ENCODE measurements at places on chromosomes 5 and 9.
A peak's percentile ranks its signal among the peaks of the same experiment; 100 is the strongest.

DNA sequence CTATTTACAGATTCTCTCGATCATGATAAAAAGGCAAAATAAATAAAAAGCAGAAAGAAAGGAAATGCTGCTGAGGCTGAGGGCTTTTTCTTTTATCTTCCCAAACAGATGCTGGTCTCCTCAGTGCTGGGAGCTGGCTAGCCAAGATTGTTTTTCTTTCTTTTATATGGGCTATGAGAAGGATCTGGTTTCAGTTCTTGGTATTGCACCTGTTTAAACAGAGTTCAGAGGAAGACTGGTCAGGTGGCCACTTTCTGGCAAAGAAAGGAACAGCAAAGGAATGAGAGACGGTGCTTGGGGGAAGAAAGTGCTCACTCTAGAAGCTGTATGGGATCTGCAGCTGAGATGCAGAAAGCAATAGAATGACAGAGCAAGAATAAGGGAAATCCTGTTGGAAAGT, 88.9 kb downstream of the SLF1 start:
- no peak for DNase-seq

GRCh38 chr9:34250721-34251120, 71.9 kb downstream of the UBAP1 start:
- no peak for DNase-seq

DNA sequence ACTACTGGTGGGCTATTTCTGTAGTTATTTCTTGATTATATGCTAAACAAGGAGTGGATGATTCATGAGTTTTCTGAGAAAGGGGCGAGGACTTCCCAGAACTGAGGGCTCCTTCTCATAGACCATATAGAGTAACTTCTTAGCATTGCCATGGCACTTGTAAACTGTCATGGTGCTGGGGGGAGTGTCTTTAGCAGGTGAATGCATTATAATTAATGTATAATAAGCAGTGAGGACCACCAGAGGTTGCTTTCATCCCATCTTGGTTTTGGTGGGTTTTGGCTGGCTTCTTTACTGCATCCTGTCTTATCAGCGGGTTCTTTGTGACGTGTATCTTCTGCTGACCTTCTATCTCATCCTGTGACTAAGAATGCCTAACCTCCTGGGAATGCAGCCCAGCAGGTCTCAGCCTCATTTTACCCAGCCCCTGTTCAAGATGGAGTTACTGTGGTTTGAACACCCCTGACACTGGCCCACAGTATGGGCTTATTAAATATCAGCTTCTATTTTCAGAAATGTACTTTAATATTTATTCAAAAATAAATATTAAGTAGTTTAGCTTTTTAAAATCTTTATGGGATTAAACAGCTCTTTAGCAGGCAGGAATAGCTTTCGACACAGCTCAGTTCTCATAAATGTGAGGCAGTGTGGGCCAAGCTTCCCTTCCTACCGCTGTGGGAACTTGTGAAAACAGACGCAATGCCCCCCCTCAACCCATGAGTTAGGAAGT, 44.4 kb downstream of the GALNT12 start:
- no peak for DNase-seq

DNA sequence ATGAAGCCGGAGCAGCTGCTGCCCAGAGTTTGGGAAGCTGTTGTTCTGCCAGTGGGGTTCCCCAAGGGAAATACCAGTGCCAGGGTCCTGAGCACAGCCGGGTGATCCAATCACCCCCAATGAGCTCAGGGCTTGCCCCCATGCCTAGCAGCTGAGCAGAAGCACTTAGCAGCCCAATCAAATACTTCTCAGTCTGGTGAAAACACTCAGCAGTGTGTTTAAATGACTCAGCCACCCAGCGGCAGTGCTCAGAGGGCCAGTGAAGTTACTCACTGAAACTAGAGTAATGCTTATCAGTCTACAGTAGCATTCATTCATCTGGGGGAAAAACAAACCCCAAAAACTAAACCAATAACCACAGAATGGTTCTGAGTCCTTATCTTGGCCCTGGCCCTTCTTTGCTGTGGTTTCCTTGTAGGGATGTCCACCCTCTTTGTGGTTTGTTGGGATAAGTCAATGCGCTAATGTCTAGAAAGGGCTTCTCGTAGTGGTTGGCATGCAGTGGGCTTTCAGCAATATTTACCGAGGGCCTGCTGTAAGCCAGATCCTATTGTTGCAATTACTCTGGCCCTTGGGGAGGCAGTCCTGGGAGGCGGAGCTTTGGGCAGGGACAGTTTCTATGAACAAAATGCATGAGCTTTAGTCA, 43.1 kb downstream of the LHX2 start:
- no peak for DNase-seq

- DNase-seq, result no peak
Measured at GRCh38 chr5:126814721-126815404, 37.9 kb downstream of the LMNB1 start.

DNA sequence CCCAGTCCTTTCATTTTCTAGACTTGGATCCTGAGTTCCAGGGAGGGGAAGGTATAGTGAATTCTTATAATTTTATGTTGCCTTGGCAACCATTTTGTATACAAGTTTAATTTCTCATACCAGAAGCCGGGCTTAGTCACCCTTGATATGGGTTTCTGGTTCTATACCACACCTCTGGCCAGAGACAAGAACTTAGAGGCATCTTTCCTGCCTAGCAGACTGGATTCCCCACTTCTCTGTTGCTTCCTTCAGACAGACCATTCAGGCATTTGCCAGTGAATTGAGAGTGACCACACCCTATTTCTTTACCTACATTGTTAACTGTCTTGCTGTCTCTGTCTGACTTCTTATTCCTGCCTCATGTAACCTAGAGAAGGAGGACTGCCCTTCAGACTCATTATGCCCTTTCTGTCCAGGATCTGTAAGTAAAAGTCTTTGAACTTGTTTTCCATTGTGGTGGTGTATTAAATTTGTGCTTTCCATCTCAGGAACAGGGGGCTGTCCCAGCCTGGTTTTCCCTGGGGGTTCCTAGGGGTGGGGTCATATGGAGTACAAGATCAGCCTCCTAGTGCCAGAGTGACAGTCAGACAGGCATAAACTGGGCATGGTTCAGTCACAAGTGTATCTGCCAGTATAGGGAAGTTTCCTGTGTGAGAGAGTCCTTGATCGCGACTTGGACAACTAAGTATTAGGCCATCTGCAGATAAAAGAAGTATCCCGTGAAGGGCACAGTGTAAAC, 27.4 kb downstream of the TNFSF8 start:
- DNase-seq, result no peak

GRCh38 chr5:54455413-54456157, at the start of gene HSPB3:
HSPB3 (plus strand) TSS chr5:54455699; CDS start chr5:54455790, 91 bp downstream.
- no peak for DNase-seq

GRCh38 chr5:135491552-135492318, 39.6 kb upstream of the TIFAB start:
- no peak for DNase-seq

DNA sequence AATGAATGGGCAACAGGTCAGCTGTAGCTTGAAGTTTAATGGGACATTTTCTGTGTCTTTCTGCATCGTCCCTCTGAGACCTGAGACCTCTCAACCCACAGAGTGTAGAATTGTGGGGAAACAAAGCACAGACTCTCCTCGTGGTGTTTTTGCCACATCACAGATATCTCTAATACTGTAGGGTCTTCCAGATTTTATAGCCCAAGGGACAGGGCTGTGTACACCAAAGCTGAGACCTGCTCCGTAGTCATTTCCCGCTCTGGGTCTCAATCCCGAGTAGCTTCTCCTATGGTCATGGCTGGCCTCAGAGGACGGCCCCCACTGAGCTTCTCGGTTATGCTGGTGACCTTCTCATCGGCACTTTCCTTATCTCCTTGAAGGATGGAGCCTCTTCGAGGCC, 14.9 kb upstream of the CLK4 start:
- DNase-seq, result no peak

GRCh38 chr5:110686270-110686669, 40.2 kb downstream of the TMEM232 start:
- no peak for DNase-seq

DNA sequence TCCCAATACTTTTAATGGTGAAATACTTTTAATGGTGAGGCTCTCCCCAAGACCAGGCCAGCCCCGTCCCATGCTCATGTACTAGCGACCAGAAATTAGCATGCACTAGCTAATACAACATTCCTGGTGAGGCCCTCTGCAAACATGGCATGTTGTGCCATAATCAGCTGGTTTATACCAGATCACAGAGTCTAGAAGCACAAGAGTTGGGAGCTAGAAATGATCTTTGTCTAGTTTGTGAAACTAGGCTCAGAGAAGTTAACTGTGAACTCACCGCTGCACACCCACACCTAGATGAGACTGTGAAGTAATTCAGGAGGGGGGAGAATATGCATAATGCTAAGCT, 37.4 kb downstream of the MTMR12 start:
- DNase-seq, result no peak

- no peak for DNase-seq
Measured at GRCh38 chr5:179241764-179242370, 103.4 kb downstream of the ADAMTS2 start.

GRCh38 chr5:130141659-130142320, 237.5 kb downstream of the CHSY3 start:
- no peak for DNase-seq

DNA sequence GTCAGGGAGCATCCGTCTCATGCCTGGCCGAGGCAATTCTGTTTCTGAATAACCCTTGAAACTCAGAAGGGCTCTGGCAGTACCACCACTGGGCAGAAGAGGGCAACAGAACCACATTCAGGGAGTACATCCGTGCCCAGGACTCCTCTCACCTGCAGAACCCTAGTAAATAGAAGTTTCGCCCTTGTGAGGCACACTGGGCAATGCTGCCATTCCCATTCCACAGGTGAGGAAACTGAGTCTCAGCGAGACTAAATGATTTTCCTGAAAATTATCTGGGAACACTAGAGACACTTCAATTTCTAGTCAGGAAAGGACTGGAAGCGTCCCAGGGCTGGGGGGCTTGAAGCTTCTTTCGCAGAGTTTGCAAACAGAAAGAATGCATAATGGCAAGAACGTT, 74.7 kb downstream of the FGF1 start:
- peak; percentile 29 for DNase-seq

DNA sequence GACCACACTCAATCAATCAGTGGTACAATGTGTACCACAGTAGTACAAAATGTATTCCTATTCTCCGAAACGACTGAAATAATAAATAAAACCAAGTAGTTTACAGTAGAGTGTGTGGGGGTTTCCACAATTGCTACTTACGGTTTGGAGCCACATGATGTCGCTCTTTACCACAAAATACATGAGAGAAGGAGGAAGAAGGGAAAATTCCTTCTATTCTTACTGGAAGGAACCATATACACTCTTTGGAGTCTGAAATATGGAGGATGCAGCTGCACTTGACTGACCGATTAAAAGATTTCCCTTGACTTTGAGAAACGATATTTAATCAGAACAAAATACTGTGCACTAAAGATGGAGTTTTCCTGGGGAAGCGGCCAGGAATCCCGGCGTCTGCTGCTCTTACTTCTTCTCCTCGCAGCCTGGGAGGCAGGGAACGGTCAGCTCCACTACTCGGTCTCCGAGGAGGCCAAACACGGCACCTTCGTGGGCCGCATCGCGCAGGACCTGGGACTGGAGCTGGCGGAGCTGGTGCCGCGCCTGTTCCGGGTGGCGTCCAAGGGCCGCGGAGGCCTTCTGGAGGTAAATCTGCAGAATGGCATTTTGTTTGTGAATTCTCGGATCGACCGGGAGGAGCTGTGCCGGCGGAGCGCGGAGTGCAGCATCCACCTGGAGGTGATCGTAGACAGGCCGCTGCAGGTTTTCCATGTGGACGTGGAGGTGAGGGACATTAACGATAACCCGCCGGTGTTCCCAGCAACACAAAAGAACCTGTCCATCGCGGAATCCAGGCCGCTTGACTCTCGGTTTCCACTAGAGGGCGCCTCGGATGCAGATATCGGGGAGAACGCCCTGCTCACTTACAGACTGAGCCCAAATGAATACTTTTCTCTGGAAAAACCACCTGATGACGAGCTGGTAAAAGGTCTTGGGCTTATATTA, at the start of gene PCDHA4:
PCDHA4 (plus strand) TSS at position 235 of the 942 bp plus-strand sequence.
- no peak for DNase-seq

DNA sequence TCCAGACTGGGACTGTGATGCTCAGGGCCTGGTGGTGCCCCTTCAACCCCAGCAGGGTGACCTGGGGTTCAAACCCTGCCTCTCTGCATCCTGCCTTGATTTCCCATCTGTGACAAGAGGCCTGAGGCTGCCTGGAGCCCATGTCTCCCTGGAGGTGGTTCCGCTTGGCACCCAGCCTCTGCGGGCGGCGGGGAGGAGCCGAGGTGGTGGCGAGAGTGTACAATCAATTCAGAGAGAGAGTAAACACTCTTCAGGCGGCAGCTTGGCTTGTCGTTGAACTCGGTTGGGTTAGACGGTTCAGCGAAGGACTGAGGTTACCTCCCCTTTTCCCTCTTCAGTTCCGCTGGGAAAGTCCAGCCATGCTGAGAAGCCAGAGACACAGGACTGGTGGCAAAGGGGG, 39.3 kb downstream of the NTNG2 start:
- DNase-seq, result no peak

- no peak for DNase-seq
Measured at GRCh38 chr5:55104036-55104772, 1.8 kb downstream of the GZMA start.

- DNase-seq, result no peak
Measured at GRCh38 chr5:157506981-157507780, 47.2 kb downstream of the NIPAL4 start.

DNA sequence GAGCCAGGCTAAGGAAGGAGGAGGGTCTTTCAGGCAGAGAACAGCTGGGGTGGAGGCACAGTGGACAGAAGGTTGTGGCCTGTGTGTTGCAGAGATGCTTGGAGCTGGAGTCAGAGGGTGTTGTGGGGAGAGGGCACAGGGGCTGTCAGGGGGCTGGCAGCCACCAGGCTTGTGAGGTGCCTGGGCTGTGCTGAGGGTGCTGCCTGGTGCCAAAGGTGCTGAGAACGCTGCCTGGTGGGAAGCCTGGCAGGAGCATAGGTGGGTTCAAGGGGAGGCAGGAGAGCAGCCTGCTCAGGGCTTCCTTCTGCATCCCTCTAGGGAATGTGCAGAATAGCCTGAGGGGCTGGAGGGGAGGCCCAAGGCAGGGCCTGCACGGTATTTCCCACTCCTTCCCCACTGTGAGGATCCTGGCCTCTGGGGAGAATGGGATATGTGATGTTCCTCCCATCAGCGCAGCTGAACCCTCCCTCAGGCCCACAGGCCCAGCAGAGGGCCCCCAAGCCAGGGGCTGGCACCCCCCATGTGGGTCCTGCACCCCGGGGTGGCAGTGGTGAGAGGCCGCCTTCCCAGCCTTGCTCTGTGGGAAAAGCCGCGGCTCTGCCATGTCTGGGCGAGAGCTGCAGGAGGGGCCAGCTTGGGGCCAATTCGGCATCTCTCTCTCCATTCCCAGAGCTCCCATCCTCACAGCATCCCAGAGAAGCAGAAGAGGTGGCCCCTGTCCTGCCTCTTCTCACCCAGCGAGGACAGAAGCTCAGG, 76.3 kb downstream of the CACNA1B start:
- DNase-seq, result no peak
